Coronary artery (tissue), 2 donors: ENCODE measurements at places on chromosomes 12 and 14.

DNA sequence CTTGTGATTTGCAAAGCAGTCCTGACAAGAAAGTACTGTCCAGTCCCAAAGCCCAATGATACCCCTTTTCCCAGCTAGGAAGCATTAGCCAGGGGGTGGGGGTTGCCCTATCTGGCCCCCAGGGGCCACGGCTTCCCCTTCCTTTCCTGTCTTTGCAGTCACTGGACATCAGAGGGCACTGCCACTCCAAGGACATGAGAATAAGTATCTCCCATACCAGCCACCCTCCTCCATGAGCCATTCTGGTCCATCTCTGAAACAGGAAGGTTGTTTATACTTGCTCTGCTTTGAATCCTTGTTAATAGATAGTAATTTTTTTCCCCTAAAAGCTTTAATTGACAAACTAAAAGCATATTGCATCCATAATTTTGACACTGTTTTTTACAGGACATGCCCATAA, 29.7 kb downstream of the RBM19 start:
- no peak for DNase-seq

DNA sequence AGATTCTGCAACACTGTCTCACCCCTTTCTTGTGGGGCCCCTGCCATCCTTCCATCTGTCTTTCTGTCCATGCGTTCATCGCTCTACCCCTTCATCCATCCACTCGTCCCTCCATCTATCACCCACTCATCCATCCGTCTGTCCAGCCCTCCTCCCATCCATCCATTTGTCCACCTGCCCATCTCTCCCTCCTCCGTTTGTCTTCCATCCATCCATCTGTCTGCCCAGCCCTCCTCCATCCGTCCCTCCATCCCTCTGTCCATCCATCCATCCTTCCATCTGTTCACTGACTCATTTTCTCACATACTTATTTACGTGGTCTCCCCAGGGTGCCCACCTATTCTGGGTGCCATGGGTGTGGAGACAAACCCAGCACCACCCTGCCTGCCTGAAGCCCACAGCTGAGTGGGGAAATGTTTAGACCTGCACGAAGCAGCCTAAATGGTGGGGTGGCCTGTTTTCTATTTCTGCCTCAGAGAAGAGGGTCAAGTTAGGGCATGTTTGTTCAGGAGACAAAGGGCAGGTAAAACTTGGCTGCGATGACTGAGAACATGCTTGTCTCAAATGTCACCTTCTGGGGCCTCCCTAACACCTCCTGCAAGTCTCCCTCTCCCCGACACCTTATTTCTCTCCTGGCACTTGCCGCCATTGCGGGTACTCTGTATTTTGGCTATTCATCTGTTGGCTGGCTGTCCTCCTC, 2.8 kb upstream of the SLC25A47 start:
- no peak for DNase-seq

DNA sequence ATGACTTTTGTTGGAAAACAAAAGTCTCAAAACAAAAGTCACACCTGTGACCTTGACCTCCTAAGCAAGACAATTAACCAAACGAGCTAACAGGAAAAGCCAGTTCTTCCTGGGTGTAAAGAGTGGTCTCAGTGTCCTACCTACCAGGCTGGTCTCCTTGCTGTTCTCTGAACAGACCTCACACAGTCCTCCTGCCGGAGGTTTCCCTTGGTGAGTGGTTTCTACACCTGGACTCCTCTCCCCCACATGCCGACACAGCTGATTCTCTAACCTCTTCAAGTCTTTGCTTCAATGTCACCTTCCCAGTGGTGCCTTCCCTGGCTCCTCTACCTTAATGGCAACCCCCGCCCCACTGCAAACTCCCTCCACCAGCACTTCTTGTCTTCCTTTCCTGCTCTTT, 238.6 kb downstream of the ZFP36L1 start:
- no peak for DNase-seq

DNA sequence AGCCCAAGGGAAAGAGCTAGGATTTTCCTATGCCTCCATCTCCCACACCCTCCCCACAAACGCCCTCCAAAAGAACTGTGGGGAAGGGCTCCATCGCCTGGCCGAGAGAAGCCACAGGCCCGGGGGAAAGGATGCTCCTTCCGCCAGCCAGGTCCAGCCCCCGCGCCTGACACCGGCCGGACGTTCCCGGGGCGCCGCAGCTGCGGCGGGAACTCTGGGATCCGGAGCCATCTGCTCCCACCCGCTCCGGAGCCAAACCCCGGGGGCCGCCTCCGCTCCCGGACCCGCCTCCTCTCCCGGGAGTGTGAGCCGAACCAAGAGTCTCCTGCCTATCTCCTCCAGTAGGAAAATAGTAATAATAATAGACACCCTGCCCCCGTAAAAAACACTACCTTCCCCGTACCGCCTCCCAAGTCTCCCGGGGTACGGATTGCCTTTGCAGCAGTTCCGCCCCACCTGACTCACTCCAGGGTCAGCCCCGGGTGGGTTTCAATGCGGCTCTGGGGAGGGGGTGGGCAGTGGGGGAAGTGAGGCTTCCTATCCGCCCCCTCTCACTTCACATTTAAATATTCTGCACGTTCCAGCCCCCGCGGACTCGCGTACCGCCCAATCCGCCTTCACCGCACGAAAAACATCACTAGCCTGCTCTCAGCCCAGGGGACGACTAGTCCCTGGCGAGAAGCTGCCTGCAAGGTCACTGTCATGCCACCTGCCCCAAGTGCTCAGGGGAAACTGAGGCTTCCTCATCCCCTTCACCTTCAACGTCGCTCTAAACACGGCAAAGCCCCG, 2.4 kb downstream of the AGAP2 start:
- no peak for DNase-seq

- DNase-seq = no peak
These were observed 96.1 kb downstream of the IPO8 start for GRCh38 chr12:30599608-30600007.

DNA sequence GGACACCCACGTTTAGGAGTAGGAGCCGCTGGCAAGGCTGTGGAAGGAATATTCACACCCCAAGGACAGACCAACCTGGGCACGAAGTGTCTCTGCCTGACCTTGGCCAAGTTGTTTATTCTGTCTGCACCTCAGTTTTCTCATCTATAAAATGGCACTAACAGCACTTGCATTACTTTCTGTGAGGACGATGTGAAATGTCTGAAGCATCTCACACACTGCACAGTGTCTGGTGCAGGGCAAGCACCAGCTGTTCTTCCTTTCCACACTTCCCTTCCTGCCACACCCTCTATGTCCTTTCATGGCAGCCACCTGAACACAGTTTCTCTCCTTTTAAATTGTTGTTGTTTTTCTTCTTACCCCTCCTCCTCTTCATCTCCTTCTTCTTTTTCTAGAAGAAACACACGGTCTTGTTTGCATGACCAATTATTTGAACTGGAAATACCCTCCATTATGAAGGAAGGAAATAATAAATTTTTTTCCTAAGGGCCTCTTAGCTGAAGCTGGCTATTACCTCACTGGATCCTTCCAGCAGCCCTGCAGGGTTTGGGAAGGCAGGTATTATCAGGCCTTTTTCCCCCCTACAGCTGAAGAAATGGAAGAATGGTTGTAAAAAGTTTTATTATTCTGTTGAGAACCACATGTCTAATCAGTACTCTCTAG, 42.9 kb upstream of the ATP23 start:
- no peak for DNase-seq

DNA sequence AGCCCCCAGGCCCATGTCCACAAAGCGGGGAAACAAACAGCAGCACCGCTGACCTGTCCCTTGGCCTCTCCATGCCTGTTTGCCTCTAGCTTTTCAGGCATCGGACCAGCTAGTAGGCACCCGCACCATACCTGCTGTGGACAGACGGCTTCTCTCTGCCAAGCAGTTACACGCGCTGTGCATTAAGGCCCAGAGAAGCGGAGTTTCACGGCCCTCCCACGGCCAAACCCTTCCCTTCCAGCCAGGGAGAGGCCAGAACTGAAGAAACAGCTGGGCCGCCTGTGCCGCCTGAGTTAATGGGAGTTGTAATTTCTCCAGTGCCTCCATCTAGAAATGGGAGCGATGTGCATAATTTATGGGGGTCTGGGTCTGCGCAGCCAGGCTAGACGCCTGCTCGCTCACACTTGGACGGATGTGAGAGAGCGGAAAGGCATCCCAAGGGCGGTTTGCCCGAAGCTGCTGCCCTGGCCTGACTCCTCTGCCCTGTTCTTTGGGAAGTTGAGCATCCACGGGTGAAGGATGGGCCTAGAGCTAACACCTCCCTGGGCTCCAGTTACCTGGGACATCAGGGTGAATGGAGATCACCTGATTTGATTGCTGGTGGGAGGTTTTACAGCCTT, 89.7 kb upstream of the BCL11B start:
- DNase-seq = no peak

GRCh38 chr14:83757916-83758315, 1772.0 kb upstream of the FLRT2 start:
- DNase-seq = no peak

GRCh38 chr12:112978163-112979040, at the start of gene OAS2:
OAS2 (plus strand) TSS chr12:112978519; CDS start chr12:112978609, 90 bp downstream.
- DNase-seq = peak; percentile 80

DNA sequence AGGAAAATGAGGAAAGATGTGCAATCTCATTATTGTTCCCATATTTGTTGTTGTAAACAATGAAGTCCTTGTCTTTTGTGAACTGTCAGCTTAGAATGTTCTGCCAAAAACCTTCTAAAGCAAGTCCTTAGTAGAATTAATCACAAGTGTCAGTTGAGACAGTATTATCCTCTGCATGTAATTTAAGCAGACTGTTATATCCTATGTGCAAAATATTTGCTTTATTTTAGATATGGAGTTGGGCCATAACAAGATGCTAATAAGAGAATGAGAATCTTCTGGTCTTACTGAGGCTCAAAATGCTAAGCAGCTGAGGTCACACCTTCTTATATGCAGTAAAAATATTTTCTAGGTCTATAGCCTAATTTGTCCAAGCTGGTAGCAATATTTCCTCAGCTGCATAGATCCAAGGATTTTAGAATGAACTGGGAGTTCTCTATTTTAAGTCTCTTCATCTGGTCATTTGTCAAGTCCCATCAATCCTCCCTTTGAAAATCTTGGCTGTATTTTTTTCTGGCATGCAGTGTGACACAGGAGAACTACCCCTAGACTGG, 222.3 kb upstream of the NAV3 start:
- DNase-seq = no peak

GRCh38 chr12:56165369-56165768, 7.2 kb downstream of the MYL6 start:
- no peak for DNase-seq

GRCh38 chr14:49893309-49894213, 679 bp downstream of the ARF6 start:
- no peak for DNase-seq

- DNase-seq = no peak
These were observed 12.3 kb downstream of the SCAF11 start for GRCh38 chr12:45978108-45978507.

DNA sequence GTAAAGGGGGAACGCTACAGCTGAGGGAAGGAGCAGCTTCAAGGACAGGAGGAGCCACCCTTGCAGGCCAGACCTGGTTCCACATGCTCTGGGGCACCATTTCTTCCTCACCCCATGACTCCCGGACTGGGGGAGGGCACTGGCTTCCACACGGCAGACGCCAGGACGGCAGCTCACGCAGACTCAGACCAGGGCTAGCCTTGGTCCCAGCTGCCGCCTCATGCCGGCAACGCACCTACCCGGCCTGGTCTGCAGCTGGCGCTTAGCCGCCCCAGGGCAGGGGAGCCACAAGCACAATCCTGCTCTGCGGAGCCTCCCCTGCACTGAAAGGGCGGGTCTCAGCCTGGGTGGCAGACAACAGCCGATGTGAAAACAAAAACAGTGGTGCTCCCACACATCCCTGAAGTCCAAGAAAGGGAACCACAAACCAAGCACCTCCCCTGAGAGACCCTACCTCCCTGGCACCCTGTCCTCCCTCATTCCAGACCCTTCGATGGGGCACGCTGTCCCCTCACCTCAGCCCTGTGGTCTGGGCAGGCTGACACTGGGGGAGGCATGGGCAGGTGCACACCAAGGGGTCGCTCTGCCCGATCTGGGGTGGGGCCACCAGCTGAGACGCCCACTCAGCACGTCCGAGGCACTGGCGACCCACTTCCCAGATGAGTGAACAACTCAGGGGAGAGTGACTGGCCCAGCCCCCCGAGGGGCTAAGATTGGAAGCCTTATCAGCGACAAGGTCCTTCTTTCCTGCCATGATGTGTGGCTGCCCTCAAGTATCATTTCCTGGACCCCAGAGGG, 65.0 kb downstream of the CHGA start:
- no peak for DNase-seq

DNA sequence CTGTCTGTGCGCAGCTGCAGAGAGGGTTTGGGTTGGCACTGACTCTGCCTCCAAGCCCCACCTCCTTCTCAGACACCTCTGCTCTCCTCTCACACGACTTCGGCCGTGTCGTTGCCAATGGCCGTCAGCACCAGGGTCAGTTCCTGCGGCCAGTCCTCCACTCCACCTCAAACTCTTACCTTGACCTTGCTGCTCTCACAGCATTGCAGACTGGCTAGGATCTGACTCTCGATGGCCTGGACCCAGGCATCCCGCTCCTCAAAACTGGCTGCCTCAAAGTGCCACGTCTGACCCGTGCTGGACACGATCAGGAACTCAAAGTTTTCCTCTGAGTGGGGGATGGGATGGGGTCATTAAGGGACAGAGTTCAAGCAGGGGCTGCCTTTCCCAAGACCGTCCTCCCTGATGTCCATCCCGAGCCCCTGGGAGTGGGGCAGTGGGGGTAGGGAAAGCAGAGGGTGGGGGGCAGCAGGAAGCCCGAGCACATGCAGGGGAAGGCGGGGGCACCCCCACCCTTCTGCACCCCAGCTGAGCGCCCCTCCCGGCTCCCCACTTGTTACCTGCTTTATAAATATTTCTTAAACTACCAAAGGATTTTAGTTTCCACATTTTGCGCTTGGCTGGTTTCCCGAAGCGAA, 10.7 kb downstream of the AGAP2 start:
- DNase-seq = no peak

DNA sequence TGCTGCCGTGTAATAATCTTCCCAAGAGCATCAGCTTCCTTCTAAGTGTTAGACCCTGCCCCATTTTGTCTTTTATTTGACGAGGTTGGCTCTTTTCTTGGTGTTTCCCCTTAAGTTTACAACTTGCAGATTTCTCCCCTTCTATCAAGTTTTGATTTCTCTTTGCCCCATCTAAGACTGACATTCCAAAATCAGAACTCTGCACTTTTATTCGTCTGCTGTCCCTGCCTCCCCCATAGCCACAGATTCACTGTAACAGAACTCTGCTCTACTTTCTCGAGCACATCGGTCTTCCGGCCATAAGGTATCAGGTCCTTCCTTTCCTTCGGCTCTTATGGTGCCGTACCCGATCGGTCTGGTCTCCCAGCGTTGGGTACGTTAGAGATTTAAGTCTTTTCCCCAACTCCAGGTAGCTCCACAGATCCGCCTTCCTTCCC, 563 bp downstream of the DCP1B start:
- no peak for DNase-seq

DNA sequence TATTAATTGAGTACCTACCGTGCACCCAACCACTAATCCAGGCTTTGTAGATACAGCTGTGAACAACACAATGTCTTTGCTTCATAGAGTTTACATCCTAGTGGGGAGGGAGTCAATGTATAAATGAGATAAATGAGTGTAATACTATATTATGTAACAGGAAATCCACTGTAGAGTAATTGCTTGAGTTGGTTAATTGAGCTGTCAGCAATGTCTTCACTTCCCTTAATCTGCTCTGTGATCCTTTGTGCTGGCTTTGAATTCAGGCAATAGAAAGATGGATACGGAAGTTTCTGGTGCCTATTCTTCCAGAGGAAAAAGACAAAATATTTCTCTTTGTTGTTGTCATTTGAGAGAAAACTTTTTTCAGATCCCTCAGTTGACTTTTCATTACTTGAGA, 104.0 kb upstream of the SLC16A7 start:
- no peak for DNase-seq
